KG1 (cell line): ENCODE measurements at places on chromosomes 11 and 22.

GRCh38 chr11:45163956-45164575 lies 17.6 kb downstream of the PRDM11 start:
- DNase-seq = no peak

DNA sequence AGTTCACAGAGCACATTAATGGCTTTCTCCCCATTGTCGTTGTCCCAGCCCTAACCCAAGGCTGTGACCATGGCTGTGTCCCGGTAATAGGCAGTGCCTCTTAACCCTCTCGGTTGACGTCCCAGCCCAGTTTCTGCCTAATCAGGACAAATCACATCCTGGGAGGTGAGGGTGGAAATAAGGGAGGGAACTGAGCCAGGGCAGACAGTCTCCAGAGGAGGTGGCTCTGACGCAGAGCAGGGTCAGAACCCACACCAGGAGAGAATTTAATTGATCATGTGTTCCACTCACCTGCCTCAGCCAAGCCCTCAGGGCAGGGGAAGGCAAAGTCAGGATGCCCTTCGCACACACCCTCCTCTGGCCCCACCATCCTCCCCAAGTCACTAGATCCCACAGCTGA lies 17.0 kb downstream of the SLC43A1 start:
- DNase-seq = no peak

GRCh38 chr22:31048570-31048969 lies 32.5 kb upstream of the SMTN start:
- DNase-seq = no peak

DNA sequence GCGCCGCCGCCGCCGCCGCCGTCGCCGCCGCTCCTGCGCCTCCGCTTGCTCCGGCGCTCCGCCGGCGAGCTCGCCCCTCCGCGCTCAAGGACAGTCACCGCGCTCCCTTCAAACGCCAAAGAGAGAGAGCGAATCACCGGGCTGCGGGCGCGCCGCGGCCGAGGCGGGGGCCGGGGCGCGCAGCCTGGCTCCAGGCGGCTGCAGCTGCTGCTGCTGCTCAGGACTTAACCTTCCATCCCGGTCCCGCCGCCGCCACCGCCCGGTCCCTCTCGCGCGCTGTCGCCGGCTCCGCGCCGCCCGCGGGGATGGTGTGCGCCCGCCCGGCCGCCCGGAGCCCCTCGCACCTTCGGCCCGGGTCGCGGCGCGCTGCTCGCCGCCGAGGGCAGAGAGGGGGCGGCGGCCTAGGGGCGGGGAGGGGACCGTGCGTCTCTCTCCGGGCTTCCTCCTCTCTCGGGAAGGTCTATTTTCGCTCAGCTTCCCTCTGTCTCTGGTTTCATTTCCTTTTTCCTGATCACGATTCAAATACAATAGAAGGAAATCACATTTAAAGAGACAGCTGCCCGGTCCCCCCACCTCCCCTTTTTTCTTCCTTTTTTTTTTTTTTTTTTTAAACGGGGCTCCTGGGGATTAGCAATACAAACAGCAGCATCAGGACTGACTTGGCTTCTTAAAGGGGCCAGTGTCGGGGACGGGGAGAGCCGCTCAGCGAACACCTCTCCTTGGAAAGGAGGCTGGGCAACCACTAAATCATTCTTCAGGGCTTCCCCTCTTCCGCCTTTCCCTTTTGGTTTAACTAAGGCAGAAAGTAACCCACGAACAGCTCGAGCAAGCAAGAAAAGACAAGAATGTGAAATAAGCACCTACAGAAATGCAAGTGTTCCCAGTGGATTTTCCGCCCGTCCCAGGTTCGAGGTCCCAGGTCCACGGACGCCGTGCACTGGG lies 22.1 kb downstream of the LMO2 start:
- peak; percentile 52 for DNase-seq

GRCh38 chr11:64122411-64123410 lies 43.2 kb downstream of the MACROD1 start:
- no peak for DNase-seq

DNA sequence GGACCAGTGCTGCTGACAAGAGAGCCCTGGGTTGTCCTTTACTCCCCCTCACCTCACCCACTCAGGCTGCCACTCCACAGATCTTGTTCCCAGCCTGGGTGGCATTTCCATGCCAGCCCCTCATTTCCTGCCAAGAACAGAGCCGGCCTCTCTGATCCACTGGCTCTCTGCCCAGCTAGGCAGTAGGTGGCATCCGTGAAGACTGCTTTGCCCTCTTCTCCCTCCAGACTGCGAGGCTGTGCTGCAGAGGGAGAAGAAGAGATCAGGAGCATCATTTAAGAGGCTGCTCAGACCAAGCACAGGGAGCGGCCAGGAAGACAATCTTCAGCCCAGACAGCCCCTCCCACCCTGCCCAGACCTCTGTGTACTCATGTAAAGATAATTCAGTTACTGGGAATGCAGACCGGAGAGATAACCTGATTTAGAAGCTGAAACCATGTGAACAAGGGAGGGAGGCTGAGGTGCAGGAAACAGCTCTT lies 126.9 kb upstream of the NCAM1 start:
- DNase-seq = no peak

DNA sequence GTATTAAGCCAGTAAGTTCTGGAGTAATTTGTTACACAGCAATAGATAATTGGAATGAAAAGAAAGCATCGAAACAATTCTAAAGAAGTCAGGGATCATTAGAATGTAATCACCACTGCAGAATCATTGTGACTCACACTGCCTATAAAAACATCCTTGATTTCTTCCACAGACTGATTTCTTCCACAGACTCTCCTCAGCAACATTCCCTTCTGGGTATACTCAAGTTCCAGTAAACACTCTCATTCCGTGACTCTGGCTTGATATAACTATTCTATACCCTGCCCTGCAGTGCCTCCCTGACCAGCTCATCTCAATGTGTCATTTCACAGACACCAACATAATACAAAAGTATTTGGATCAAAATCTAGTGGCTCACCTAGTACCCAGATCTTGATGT lies 120.5 kb downstream of the BBOX1 start:
- DNase-seq = no peak

- no peak for DNase-seq
These were observed 48.0 kb downstream of the MYO7A start for GRCh38 chr11:77175869-77176539.

GRCh38 chr11:122019908-122020694 lies 95.9 kb downstream of the BLID start:
- no peak for DNase-seq

- no peak for DNase-seq
These were observed 543.4 kb downstream of the BUD13 start for GRCh38 chr11:116229236-116229970.

DNA sequence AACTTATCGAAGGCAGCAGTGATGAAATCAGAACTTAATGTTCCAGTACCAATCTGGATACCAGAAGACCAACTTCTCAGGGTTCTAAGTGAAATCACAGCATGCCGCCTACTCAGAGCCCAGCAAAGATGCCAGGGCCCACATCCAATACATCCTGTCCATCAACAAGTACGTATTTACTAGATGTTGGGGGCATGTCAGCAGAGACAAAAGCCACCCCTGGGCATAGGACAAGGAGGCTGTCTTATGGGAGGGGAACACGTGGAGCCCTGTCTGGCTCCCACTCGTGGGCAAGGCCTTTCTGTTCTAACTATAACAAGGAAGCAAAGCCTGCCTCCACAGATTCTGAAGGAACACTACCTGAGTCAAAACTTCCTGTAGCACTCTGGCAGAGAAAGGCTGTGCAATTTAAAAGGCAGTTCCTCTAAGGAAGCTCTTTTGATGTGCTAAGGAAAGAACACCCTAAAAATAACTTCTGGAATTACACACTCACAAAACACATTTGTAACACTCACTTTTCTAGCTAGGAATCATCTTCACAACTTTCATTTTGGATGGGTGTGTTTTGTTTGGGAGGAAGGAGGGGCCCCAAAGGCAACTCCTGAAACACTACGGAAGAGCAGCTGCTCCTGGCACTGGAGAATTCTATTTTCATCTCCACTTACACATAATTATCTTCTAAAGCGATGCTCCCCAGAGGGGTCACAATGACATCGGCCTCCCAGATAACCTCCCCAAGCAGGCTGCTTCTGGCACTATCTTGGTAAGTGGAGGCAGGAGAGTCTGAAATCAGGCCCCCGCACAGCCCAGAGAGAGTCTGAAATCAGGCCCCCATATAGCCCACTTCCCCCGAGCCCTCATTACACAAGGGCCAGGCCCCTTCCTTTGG lies 14.2 kb downstream of the SMCO4 start:
- DNase-seq = no peak

DNA sequence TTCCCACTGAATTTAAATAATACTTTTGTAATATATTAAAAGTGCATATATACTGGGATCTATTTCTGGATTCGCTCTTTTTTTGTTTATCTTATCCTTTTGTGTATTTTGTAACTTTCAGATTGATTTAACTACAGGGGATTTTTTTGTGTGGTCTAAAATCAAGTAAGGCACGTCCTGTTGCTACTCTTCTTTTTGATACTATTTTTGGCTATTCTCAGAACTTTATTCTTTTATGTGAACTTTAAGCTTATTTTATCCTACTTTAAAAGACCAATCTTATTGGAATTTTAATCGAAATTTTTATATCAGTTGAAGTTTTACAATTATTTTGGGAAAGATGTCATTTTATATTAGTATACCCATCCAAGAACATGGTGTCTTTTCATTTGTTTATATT lies 106.8 kb downstream of the UVRAG start:
- no peak for DNase-seq

- no peak for DNase-seq
These were observed 28.8 kb downstream of the KIAA0930 start for GRCh38 chr22:45211848-45212247.

GRCh38 chr11:131674051-131674755 lies 303.8 kb downstream of the NTM start:
- peak; percentile 85 for DNase-seq

GRCh38 chr11:134278356-134278755 lies 2.2 kb downstream of the GLB1L3 start:
- DNase-seq = no peak

GRCh38 chr22:46856661-46857060 lies 94.2 kb downstream of the TBC1D22A start:
- DNase-seq = no peak

GRCh38 chr11:67505605-67506396 lies 638 bp upstream of the PITPNM1 start:
- DNase-seq = peak; percentile 95
